ENCODE measurements at places on chromosomes 2 and 18. TPM values are rescaled to one million over a fixed set of nuclear protein-coding genes. Genes with fewer than 3 reads are reported as not detected.

Gene INO80B
- total RNA-seq, result 23.9 TPM

Gene OTOF
- 0.81 TPM for total RNA-seq

Gene CD8A
- total RNA-seq, result 419 TPM

Gene SPRED2
- total RNA-seq, result 6.7 TPM

GRCh38 chr18:39596891-39597290 lies 2031.3 kb upstream of the CELF4 start:
- H3K36me3 ChIP-seq, result no peaks in the 10 kb centered on the region
- no peak overlapping the region for H3K27ac ChIP-seq
- H3K4me3 ChIP-seq, result no peak overlapping the region
- H3K4me1 ChIP-seq, result no peaks in the 10 kb centered on the region
- H3K27me3 ChIP-seq, result no peaks in the 10 kb centered on the region
- DNase-seq, result no peak

GRCh38 chr2:42364658-42365057 lies 3.6 kb upstream of the COX7A2L start:
- H3K4me1 ChIP-seq, result peaks cover 18% of the 10 kb centered on the region
- H3K4me3 ChIP-seq, result no peak overlapping the region
- H3K27ac ChIP-seq, result no peak overlapping the region
- no peaks in the 10 kb centered on the region for H3K36me3 ChIP-seq

- H3K27ac ChIP-seq, result no peak overlapping the region
- no peak for DNase-seq
- H3K4me1 ChIP-seq, result peaks cover 19% of the 10 kb centered on the region
Measured at GRCh38 chr2:198322275-198322674, 517.9 kb downstream of the PLCL1 start.

- no peaks in the 10 kb centered on the region for H3K27me3 ChIP-seq
- H3K36me3 ChIP-seq, result no peaks in the 10 kb centered on the region
- H3K4me3 ChIP-seq, result no peak overlapping the region
Measured at GRCh38 chr18:31772699-31773098, 12.0 kb upstream of the SLC25A52 start.

GRCh38 chr18:53033128-53033527 lies 693.1 kb downstream of the DCC start:
- H3K4me3 ChIP-seq, result no peak overlapping the region
- no peaks in the 10 kb centered on the region for H3K36me3 ChIP-seq
- no peaks in the 10 kb centered on the region for H3K27me3 ChIP-seq
- H3K27ac ChIP-seq, result no peak overlapping the region

DNA sequence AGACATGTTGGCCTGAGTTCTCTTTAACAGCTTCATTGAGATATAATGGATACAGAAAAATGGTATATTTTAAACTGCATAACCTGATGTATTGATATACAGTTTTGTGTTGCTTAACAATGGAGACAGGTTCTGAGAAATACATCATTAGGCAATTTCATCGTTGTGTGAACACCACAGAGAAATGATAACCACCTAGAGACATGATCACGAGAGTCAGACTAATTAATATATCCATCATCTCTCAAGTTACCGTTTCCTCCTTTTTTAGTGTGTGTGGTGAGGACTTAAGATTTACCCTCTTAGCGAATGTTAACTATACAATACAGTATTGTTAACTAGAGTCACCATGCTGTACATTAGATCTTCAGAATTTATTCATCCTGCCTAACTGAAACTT lies 178.1 kb downstream of the FMNL2 start:
- H3K4me3 ChIP-seq, result no peak overlapping the region
- H3K27me3 ChIP-seq, result peaks cover 7% of the 10 kb centered on the region

- no peaks in the 10 kb centered on the region for H3K27me3 ChIP-seq
- no peak overlapping the region for H3K27ac ChIP-seq
Measured at GRCh38 chr2:12686708-12687283, 29.9 kb upstream of the TRIB2 start.

GRCh38 chr2:3563521-3563976 lies 5.4 kb upstream of the RNASEH1 start:
- DNase-seq, result no peak
- no peaks in the 10 kb centered on the region for H3K27me3 ChIP-seq
- H3K36me3 ChIP-seq, result peaks cover 21% of the 10 kb centered on the region
- H3K4me1 ChIP-seq, result peaks cover 20% of the 10 kb centered on the region
- no peak overlapping the region for H3K27ac ChIP-seq

DNA sequence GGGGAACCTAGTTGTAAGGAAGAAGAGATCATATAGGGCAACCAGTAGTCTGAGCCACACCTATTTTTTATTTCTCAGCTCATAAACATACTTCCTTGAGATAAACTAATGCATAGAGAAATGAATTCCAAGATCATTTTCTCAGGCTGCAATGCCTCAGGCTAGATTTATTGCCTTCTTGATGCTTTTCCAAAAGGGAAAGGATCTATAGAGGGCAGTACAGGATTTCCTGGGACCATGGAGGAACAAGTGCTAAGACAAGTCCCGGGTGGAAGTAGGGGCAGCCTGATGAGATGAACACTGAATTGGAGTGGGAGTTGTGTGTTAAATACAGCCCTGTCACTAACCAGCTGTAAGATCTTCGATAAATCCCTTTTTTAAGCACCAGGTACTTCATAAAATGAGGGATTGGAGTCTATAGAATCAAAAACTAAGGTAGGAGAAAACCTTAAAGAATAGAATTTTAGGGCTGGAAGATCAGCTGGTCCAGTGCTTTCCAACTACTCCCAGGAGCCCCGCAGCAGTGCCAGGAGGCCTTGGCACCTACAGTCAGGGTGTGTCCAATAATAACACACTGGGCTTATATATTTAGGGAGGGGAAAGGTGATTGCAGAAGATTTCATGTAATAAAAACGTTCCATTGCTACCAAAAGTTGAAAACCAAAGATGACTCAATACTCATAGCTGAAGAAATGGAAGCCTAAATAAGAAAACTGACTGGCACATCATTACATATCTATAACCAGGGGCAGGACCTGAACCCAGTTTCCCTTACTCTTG lies 58.1 kb downstream of the SERTAD2 start:
- no peak overlapping the region for H3K27ac ChIP-seq
- peaks cover 21% of the 10 kb centered on the region for H3K4me1 ChIP-seq
- H3K4me3 ChIP-seq, result no peak overlapping the region
- DNase-seq, result no peak

GRCh38 chr2:75500633-75501032 lies 60.1 kb downstream of the EVA1A start:
- no peaks in the 10 kb centered on the region for H3K27me3 ChIP-seq
- no peak for DNase-seq
- H3K36me3 ChIP-seq, result no peaks in the 10 kb centered on the region
- H3K27ac ChIP-seq, result no peak overlapping the region
- no peaks in the 10 kb centered on the region for H3K4me1 ChIP-seq

GRCh38 chr2:171540437-171540836 lies 18.2 kb downstream of the CYBRD1 start:
- peaks cover 2% of the 10 kb centered on the region for H3K27me3 ChIP-seq
- H3K27ac ChIP-seq, result no peak overlapping the region
- H3K36me3 ChIP-seq, result no peaks in the 10 kb centered on the region

GRCh38 chr2:99507937-99508818 lies 18.4 kb upstream of the REV1 start:
- no peak for DNase-seq
- no peaks in the 10 kb centered on the region for H3K27me3 ChIP-seq
- no peak overlapping the region for H3K27ac ChIP-seq
- H3K4me1 ChIP-seq, result peaks cover 16% of the 10 kb centered on the region
- no peak overlapping the region for H3K4me3 ChIP-seq

DNA sequence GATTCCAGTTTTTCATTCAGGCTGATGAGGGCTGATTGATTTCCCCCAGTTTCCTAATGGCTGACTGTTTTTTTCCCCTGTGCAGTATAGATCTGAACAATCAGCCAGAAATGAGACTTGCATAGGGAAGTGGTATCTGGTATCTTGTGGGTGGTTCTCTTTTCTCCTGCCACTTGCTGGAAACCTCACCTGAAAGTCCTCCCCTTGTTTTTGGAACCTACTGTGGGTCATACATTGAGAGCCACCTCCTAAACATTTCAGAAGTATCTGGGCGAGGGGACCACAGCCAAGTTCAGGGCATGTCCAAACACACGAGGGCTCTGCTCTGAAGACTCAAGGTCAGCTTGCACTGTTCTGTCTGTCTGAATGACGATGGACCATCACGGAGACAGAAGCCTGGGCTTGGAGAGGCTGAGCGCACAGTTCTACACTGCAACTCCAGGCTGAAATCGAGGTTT lies 19.3 kb downstream of the ALPK2 start:
- no peaks in the 10 kb centered on the region for H3K27me3 ChIP-seq
- peaks cover 2% of the 10 kb centered on the region for H3K36me3 ChIP-seq
- DNase-seq, result peak; percentile 25
- peak overlapping the region; percentile 51 for H3K27ac ChIP-seq

GRCh38 chr18:48753691-48754090 lies 197.1 kb downstream of the SMAD7 start:
- H3K27ac ChIP-seq, result no peak overlapping the region
- H3K4me3 ChIP-seq, result no peak overlapping the region
- H3K27me3 ChIP-seq, result no peaks in the 10 kb centered on the region
- H3K4me1 ChIP-seq, result peaks cover 3% of the 10 kb centered on the region
- H3K36me3 ChIP-seq, result no peaks in the 10 kb centered on the region
- no peak for DNase-seq

DNA sequence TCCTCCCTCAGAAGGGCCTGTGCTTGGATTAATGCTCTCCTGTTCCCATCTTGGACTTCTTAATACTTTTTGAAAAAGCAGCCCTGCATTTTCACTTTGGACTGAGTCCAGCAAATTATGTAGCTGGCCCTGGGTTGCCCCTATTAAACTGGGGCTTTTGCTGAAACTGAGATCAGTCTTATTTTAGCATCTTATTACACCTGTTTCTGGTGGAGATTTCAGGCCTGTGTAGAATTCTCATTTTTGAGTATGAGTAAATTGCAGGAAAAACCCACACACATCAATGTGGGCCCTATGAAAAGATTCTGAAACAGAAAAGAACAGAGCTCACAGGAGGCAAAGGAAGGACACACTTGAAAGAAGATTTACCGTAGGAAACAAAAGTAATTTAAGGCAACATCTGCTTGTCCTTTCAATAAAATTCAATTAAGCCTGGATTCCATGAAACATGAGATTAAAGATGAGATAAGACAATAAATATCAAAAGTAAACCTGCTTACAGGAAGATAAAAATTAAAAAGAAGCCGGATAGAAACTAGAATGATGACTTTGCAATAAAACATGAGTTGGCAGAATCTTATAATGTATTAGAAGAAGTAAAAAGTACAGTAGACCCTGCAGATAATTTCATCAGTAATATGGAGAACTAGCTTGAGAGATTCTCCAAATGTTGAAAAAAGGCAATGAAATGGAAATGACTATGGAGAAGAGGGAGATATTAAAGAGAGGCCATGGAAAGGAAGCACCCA lies 90.7 kb upstream of the GCFC2 start:
- H3K4me1 ChIP-seq, result no peaks in the 10 kb centered on the region
- H3K4me3 ChIP-seq, result no peak overlapping the region

- no peak overlapping the region for H3K4me3 ChIP-seq
- H3K27ac ChIP-seq, result no peak overlapping the region
- H3K36me3 ChIP-seq, result no peaks in the 10 kb centered on the region
- DNase-seq, result no peak
- H3K4me1 ChIP-seq, result no peaks in the 10 kb centered on the region
- H3K27me3 ChIP-seq, result no peaks in the 10 kb centered on the region
Measured at GRCh38 chr2:217641960-217642359, 360.8 kb downstream of the TNS1 start.

DNA sequence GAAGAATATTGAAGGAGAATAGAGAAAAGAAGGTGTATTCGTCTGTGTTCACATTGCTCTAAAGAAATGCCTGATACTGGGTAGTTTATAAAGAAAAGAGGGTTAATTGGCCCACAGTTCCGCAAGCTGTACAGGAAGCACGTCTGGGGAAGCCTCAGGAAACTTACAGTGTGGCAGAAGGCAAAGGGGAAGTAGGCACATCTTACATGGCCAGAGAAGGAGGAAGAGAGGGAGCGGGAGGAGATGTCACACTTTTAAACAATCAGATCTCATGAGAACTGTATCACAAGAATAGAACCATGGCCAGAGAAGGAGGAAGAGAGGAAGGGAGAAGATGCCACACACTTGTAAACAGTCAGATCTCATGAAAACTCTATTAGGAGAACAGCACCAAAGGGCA lies 159.6 kb upstream of the TPO start:
- no peaks in the 10 kb centered on the region for H3K36me3 ChIP-seq
- H3K27ac ChIP-seq, result no peak overlapping the region
- no peak overlapping the region for H3K4me3 ChIP-seq
- peaks cover 4% of the 10 kb centered on the region for H3K4me1 ChIP-seq
- DNase-seq, result no peak

GRCh38 chr2:69087912-69088240 lies 74.9 kb downstream of the ANTXR1 start:
- DNase-seq, result no peak
- H3K27ac ChIP-seq, result no peak overlapping the region
- no peaks in the 10 kb centered on the region for H3K4me1 ChIP-seq
- no peaks in the 10 kb centered on the region for H3K36me3 ChIP-seq
- no peak overlapping the region for H3K4me3 ChIP-seq
- peaks cover 16% of the 10 kb centered on the region for H3K27me3 ChIP-seq

DNA sequence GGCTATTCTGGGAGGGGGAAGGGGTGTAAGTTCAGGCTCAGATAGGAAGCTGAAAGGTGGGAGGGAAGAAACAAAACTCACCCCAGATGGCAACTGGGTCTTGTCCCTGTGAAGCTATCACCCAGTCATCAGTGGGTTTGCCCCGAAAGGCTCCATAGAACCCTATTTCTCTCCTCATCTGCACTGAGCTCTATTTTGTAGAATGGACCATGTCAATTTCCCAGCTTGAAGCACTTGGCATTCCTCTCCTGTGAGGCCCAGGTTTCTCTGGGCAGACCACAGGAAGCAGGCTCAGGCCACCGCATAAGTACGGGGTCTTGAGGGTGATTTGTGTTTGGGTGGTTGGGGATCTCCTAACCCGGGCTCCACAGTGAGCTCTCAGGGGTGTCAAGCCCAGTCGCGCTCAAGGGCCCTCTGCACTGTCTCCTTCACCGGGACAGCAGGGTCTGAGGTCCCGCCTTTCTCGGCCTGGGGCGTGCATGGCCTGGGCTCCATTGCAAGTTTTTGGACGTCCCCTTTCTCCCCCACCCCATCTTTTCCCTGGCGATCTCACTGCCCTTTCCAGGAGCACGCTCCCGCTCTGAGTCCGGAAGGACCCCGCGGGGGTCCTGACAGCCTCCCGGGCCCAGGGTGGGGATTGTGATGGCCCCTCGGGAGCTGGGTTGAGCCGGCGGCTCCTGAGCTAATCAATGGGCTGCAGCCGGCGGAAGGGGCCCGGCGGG lies 27.3 kb upstream of the NOTO start:
- no peak overlapping the region for H3K27ac ChIP-seq
- peaks cover 29% of the 10 kb centered on the region for H3K27me3 ChIP-seq
- DNase-seq, result no peak
- H3K36me3 ChIP-seq, result no peaks in the 10 kb centered on the region

GRCh38 chr2:101803945-101804696 lies 106.6 kb downstream of the MAP4K4 start:
- peaks cover 58% of the 10 kb centered on the region for H3K4me1 ChIP-seq
- H3K27ac ChIP-seq, result no peak overlapping the region
- no peaks in the 10 kb centered on the region for H3K27me3 ChIP-seq

GRCh38 chr18:8689517-8689916 lies 15.8 kb upstream of the MTCL1 start:
- peaks cover 4% of the 10 kb centered on the region for H3K27me3 ChIP-seq
- no peak overlapping the region for H3K27ac ChIP-seq
- no peak overlapping the region for H3K4me3 ChIP-seq
- H3K4me1 ChIP-seq, result no peaks in the 10 kb centered on the region
